ENCODE measurements at places on chromosomes 13 and 19. TPM values are rescaled to one million over a fixed set of nuclear protein-coding genes. Genes with fewer than 3 reads are reported as not detected.

- DNase-seq = no peak
These were observed 5.7 kb upstream of the TBXA2R start for GRCh38 chr19:3612330-3612729.

DNA sequence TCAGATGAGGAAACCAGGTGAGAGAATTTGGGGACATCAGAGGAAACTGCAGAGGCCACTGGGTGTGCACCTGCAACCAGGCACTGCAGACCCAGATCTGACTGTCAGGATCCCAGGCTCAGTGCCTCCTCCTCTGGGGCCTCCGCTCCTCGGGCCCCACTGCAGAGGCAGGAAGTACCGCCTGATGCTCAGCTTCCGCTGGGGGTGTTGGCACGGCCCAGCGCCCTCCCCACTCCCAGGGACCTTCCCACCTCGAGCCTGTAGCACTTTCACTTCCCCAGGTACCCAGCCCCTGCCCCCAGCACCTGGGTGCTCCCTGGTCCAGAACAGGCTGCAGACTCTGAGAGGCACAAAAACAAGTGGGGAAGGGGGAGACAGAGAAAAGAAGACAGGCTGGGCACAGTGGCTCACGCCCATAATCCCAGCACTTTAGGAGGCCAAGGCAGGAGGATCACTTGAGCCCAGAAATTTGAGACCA lies 1.4 kb upstream of the CD37 start:
- DNase-seq = no peak

DNA sequence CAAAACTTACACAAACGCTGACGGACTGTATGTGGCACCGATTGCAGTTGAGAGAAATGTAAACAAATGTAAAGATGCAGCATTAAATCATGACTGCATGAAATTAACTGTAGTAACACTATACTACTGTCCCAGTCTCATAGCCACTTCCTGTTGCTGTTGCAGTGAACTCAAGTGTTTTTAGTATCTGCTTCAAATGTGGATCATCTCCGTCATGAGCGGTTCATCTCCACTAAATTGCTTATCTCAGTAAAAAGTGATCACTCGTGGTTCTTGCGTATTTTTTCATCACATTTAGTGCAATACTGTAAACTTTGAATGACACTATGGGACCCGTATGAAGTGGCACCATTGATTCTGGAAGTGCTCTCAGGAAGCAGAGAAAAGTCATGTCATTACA lies 60.3 kb upstream of the RNF113B start:
- no peak for DNase-seq

- DNase-seq = no peak
These were observed 266.0 kb downstream of the ITGBL1 start for GRCh38 chr13:101718496-101718895.

DNA sequence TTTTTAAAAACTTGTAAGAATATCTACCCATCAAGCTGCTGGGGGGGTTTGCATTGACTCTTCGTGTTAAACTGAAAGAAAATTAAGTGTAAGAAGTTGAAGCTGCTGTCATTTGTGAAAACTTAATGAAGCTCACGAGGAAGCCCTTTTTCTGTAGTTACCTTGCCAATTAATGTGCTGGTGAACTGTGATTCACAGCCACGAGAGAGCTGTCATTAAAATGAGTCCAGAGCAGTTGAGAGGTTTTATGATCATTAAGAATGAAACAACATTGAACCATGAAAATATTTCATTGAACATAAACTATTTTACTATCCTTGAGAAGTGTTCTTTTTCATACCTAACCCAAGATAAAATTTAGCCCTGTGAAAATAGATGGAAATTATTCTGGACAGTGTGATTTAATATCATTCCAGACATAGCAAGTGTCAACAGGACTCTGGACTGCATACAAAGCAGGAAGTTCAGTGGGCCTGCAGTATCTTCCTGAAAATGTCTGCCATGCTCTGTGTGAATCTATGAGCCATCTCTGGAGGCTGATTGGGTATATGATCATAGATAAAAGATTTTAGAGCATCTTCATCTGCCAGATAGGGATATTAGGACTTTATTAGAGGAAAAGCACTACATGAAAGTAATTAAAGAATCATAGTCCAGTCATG lies 53.8 kb downstream of the DPY19L3 start:
- peak; percentile 8 for DNase-seq

IZUMO4 gene
- 1.3 TPM for total RNA-seq

Measured in fibroblast of villous mesenchyme (primary cell).